ENCODE measurements at places on chromosomes 7 and 10. TPM values are rescaled to one million over a fixed set of nuclear protein-coding genes. Genes with fewer than 3 reads are reported as not detected.
A peak's percentile ranks its signal among the peaks of the same experiment; 100 is the strongest.

Gene HGF
- total RNA-seq: 26.5 TPM

Gene CCNY
- 85.4 TPM for total RNA-seq

Gene ANKRD61
- total RNA-seq: not detected

Gene FAM25C
- total RNA-seq: not detected

Gene OR2A2
- total RNA-seq: not detected

Gene ELN
- total RNA-seq: 231 TPM

Gene SEMA3D
- total RNA-seq: 13.6 TPM

Gene PRLHR
- not detected for total RNA-seq

Gene PNLIPRP1
- total RNA-seq: not detected

Gene LRIT1
- total RNA-seq: not detected

Gene ACTL6B
- total RNA-seq: not detected

Gene AKR1C1
- 42.0 TPM for total RNA-seq

Gene CYP3A5
- 15.1 TPM for total RNA-seq

- no peak for DNase-seq
Measured at GRCh38 chr7:75876126-75876881, 2.5 kb upstream of the RHBDD2 start.

GRCh38 chr7:47361746-47362215 is 220.1 kb downstream of the TNS3 start:
- no peak for DNase-seq

- DNase-seq: no peak
Measured at GRCh38 chr7:79381921-79382320, 71.5 kb downstream of the MAGI2 start.

DNA sequence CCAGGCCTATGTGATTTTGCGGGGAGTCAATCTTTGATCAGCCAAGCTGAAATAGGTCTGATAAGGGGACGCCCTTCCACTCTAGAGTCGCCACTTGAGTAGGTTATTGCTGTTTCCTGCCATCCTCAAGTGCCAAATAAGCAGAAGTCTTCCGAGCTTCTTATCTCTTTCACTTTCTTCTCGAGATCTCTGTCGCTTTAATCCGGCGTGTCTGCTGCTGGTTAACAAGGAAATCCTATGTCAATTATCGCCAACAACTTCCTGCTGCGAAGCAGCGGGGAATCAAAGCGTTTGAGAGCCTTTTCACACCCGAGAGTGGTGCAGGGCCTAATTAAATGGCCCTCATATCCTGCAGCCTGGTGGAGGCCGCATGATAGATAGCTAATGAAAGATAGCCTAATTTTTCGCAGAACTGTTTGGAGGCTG is 215.9 kb downstream of the RAB11FIP2 start:
- no peak for DNase-seq

- DNase-seq: peak; percentile 89
Measured at GRCh38 chr10:101014230-101014884, 14.7 kb downstream of the LZTS2 start.

DNA sequence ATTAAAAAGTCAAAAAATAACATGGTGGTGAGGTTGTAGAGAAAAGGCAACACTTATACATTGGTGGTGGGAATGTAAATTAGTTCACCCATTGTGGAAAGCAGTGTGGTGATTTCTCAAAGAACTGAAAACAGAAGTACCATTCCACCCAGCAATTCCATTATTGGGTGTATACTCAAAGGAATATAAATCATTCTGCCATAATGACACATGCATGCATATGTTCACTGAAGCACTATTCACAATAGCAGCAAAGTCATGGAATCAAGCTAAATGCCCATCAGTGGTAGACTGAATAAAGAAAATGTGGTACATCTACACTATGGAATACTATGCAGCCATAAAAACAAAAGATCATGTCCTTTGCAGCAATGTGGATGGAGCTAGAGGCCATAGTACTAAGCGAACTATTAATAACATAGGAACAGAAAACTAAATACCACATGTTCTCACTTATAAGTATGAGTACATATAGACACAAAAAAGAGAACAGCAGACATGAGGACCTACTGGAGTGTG is 66.1 kb upstream of the MKLN1 start:
- no peak for DNase-seq

- DNase-seq: no peak
Measured at GRCh38 chr10:33553748-33554571, 219.5 kb upstream of the NRP1 start.

GRCh38 chr7:25545124-25546008 is 317.1 kb upstream of the NPVF start:
- no peak for DNase-seq

- DNase-seq: peak; percentile 59
Measured at GRCh38 chr7:1849351-1850041, 179.4 kb downstream of the ELFN1 start.

DNA sequence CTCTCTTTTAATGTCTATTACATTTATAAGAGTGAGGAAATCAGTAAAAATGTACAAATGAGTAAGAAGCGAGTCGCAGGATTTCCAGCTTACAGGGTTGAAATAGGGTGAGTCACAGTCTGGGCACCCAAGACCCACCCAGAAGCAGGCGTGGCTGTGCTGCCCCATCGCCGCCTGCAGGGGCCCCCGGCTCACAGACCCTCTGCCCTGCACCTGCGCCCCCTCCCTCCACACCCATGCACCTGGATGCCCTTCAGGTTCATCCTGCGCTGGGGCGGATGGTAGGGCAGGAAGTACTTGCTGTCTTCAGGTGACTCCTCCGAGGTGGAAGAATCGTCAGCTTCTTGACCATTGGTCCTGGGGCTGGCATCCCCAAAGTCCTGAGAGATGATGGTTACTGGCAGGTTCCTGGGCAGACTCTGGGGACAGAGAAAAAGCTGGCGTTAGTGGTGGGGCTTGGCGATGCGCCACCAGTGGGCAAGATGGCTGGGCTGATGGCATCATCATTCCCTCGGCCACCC is 90.2 kb upstream of the GNA12 start:
- peak; percentile 36 for DNase-seq

DNA sequence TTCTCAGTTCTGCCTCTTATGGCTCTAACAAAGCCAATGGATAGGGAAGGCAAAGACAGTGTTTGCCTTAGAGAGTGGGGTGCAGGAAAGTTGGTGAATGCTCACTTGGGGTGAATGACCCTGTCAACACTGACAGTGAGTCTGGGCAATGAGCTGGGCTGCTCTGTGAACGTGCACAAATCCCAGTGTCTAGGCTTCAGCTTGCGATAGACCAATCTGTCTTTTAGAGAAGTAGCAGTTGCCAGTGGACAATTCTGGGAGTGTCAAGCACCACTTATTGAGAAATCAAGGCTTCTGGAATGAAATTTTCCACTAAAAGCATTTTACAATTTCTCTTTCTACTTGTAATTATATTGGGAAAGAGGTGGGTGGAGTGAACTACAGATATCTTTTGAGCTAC is 141.4 kb downstream of the HERPUD2 start:
- no peak for DNase-seq

GRCh38 chr7:116769546-116769945 is 92.8 kb upstream of the CAPZA2 start:
- DNase-seq: no peak

GRCh38 chr7:4006687-4007086 is 675.4 kb upstream of the FOXK1 start:
- no peak for DNase-seq

DNA sequence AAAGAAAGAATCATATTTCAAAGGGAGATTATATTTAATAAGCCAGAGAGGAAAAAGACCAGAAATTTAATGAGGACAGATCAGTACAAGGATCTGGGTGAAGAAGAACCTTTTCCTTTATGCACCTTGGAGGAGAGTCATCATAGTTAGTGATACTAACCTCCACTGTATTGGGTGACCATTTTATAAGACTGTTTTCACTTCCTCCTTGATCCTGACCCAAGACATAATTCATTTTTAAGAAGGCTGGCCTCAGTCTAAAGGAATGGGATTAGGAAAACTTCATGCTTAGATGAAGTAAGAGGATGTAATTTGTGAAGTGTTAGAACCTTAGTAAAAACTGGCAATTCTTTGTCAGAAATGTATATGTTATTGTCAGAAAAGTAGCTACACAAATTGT is 68.6 kb downstream of the ADAM22 start:
- DNase-seq: no peak

- no peak for DNase-seq
Measured at GRCh38 chr7:134710854-134711624, 64.4 kb downstream of the BPGM start.

DNA sequence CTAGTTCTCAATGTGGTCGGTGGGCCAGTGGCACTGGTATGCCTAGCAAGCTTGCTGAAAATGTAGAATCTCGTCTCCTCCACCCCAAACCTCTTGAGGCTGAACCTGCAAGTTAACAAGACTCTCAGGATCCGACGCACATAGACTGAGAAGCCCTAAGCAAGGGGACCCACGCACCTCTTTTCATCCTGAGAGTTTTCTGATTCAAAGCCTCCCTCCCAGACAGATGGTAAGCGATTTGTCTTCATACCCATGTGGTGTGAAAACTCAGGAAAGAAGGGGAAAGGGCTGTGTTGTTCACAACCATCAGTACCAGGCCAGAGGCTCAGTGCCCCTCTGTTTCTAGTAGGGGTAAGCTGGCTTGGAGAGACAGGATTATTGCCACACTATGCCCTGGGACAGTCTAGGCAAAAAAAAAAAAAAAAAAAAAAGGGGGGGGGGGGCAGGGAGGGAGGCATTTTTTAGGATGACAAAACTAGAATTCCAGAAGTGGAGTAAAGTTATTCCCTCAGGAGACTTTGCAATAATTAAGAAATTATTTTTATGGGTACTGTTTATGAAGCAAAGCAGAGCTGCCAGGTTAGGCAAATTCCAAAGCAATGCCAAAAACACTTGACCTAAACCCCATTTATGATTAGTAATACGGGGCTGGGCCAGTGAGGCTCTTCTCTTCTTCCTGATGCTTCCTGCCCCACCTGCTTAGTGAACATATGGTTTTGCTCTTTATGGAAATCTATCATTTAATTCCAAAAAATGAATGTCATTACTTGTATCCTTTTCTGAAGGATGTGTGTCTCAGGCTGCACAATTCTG is 117.6 kb upstream of the PDLIM1 start:
- no peak for DNase-seq

- DNase-seq: no peak
Measured at GRCh38 chr10:60314069-60314940, 75.4 kb downstream of the ANK3 start.

DNA sequence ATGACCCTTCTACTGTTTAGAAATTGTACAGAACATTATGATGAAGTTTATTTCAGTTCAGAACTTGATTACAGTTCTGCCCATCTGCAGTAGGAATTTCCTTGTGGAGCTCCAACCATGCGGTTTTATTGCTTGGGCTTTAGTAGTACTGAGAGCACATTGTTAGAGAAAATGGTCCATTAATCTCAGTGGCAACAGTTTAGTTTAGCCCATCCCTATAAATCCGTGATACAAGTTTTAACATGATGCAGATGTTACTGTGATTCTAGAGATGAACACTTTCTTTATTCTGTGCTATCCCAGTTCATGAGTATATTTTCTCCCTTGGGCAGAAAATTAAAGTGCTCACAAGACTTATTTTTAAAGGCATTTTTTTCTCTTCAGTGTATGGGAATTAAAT is 84.8 kb upstream of the FZD8 start:
- no peak for DNase-seq

- DNase-seq: no peak
Measured at GRCh38 chr7:72321081-72321480, 91.1 kb downstream of the CALN1 start.

GRCh38 chr7:134764365-134764764 is 15.1 kb upstream of the CALD1 start:
- no peak for DNase-seq

- DNase-seq: no peak
Measured at GRCh38 chr7:3493499-3493898, 192.4 kb downstream of the SDK1 start.

GRCh38 chr7:137328373-137329120 is 15.0 kb downstream of the PTN start:
- no peak for DNase-seq

GRCh38 chr7:22429386-22429785 is 70.6 kb downstream of the STEAP1B start:
- no peak for DNase-seq

GRCh38 chr7:69839782-69840181 is 241.5 kb downstream of the AUTS2 start:
- DNase-seq: no peak

DNA sequence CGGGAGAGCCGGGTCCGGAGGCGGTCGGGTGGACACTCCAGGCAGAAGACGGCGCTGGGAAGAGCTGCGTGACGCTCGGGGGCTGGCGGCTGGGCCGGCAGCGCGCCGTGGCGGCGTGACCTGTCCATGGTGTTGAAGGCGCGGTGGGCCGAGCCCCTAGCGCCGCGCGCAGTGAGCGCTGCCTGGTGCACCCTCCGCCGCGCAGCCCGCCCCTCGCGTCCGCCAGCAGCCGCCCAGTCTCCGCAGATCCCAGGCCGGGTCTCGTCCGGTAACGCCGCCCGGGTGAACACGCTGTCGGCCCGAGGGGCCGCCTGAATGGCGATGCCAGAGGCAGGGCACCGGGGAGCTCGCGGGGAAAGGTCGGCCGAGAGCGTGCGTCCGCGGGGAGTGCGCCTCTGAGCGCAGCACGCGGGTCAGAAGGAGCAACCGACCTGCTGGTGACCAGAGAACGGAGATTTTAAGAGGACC is 657 bp upstream of the TMEM178B start:
- DNase-seq: peak; percentile 64

DNA sequence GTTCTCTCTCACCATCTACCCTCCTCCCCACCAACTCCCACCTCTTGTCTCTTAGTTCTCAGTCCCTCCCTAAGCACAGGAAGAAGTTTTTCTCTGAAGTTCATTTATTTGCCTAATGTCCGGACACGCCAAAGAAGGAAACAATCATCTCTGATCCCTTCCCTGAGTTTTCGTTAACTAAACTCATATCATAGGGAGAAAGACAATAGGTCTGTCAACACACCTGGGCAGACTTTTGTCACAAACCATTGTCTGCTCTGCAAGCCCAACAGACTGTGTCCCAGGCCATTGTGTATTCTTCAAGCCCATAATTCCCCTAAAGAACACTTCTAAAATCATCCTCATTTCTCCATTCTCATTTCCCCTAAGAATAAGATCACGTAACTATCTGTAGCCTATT is 691.0 kb upstream of the MBL2 start:
- no peak for DNase-seq

DNA sequence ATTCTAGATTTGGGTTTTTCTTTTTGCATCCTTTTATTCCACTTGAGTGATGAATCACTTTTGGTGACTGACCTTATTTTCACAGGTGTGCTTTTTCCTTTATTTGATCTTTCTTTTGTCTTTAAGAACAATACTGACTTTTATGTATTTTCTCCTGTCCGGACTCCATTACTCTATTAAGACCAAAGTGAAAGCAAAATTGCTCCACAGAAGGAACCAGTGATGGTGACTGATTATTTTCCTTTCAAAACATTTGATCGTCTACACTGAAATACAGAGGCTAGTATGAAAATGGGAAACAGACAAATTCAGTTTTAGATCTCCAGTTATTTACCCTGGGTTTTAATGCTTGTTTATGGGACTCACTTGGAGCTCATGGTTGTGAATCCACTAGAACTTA is 15.5 kb downstream of the EXOC4 start:
- no peak for DNase-seq

GRCh38 chr7:103574576-103574975 is 128.6 kb upstream of the SLC26A5 start:
- no peak for DNase-seq

- no peak for DNase-seq
Measured at GRCh38 chr7:116698396-116698795, 26.4 kb downstream of the MET start.
